ENCODE measurements at places on chromosomes 6 and 20.

DNA sequence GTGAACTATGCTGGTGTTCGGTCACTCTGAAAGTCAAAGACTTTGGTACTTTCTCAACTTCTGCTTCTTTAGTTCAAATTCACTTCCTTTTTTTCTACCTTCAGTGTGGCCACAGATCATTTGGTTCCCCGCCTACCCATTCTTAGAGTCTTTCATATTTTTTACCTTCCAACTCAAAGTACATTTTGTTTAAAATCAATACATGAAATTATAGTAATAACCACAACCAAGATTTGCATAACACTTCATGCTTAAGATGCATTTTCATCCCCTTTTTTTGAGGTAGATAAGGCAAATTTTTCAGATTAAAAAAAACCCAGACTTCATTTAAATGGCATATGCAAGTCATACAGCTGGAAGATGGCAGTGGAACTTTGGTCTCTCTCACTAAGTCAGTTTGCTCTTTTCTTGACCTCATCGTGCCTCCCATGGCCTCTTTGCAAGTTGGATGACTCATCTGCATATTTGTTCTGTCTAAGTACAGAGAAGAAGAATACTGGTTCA lies 11.9 kb upstream of the CNR1 start:
- no peak for DNase-seq

- no peak for DNase-seq
These were observed 22.1 kb upstream of the EYA2 start for GRCh38 chr20:46872328-46873211.

GRCh38 chr6:53628354-53629119 lies 37.0 kb downstream of the KLHL31 start:
- DNase-seq = peak; percentile 66

- no peak for DNase-seq
These were observed 15.0 kb upstream of the TFAP2A start for GRCh38 chr6:10429638-10430427.

DNA sequence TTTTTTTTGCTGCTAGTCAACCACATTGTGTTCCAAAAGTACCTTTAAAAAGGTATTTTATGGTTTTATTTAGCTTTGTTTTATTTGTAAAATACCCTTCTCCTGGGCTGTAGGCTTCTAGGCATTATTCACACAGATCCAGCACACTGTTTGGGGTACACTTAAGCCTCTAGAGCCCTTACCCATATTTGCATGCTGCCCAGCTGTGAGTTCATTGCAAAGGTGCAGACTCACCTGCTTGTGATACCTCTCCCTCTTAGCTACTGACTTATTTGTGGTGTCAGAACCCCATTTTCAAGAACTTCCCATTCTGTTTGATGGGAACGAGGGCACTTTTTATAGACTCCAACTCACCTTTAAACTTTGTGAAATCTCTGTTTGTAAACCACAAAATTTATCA lies 69.8 kb downstream of the RIN2 start:
- no peak for DNase-seq

DNA sequence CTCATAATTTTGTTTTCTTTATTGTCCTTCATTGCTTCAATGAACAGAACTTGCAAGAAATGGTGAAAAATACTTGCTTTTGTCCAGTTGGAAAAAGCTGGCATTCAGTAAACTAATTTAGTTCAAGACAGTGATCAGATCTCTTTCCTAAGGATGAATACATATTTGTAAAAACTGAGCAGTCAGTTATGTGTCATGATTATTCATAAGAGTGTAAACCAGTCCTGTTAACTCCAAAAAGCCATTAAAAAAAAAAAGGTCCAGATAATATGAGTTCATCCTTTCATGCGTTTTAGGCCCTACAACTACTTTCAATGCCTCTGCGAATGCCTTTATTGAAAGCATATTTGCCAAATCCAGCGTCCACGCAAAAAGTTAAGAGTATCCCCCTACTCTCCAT lies 609 bp downstream of the PGM3 start:
- no peak for DNase-seq

GRCh38 chr6:15712797-15713196 lies 50.0 kb upstream of the DTNBP1 start:
- DNase-seq = no peak

DNA sequence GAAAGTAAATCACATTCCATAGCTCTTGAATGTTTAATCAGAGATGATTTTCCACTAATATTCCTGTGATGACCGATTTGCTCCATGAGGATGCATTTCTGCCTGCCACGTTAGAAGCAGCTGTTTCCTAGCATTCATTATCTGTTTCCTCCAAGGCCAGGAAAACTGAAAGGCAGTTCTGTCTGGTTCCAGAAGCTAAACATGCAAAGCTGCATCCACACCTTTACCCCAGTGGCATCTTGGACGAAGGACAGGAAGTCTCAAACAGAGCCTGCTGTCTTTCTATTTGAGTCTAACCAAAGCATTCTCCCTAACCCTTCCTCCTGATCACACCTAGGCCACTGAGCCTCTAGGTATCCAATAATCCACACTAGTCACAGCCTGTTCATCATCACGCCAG lies 27.6 kb downstream of the CNKSR3 start:
- no peak for DNase-seq

DNA sequence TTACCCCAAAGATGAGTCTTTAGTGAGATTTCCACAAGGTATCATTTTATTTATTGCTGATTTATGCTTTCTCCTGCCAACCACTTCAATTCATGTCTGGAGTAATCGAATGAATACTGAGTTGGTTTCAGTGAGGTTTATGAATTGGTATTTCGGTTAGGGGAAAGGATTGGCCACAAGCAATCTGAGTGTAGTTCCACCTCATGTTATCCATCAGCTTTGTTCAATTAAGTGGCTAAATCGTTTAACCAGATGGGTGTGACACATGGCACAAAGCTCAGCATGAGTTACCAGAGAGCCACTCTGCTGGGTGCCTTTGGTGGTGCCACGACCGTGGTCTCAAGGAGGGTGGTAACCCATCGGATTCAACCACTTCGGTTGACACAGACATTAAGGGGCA lies 148.2 kb downstream of the FNDC1 start:
- DNase-seq = no peak
